ENCODE measurements at places on chromosomes 7 and 10.

DNA sequence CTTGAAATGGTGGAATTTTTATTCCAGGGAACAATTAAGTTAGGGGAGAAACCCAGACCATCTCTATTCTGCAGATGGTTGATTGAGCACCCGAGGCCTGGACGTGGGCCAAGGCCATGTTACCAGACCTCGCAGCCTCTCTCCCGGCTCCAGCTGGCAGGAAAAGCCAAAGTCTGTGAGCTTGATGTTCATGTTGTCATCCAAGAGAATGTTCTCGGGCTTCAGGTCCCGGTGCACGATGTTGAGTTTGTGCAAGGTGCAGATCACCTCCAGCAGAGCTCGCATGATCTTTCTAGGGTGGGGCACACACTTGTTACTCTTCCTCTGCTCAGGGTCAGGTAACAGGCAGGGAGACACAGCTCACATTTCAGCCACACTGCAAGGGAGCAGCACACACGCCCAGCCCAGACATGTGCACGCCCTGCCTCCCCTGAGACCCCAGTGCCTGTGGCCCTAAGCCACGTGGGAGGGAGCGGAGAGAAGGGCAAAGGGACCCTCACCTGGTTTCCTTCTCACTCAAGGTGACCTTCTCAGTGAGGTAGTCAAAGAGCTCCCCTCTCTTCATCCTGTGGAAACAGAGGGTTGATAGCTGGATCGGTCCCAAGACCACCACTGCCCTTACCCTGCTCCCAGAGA is 9.5 kb downstream of the PHKG1 start:
- DNase-seq, result no peak

- DNase-seq, result no peak
These were observed 2.8 kb downstream of the RBM17 start for GRCh38 chr10:6091630-6092029.

DNA sequence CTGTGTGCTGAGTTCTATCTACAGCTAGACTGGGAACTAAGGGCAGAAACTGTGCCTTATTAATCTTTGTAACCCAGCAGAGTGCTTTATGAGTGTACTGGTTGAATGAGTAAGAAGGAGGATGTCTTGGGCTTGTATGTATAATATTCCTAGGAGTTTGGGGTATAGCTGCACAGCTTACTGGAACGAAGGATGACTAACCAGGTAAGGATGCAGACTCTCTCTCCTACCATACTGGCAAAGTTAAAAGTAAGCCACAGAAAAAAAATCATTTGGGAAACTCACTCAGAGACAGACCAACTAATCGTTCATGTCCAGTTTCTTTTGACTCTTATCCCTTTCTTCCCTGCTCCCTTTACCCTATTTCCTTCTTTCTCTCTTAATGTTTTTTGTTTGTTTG is 1.4 kb upstream of the DHTKD1 start:
- DNase-seq, result no peak

GRCh38 chr7:82273886-82274285 is 169.7 kb downstream of the CACNA2D1 start:
- no peak for DNase-seq

DNA sequence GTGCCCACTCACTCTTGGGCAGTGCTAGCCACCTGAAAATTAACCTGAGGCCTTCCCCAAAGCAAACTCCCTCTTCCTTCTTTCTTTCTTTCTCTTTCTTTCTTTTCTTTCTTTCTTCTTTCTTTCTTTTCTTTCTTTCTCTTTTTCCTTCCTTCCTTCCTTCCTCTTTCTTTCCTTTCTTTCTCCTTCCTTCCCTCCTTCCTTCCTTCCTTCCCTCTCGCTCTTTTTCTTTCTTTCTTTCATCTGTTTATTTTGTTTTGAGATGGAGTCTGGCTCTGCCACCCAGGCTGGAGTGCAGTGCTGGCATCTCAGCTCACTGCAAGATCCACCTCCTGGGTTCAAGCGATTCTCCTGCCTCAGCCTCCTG is 17.0 kb upstream of the KPNA7 start:
- DNase-seq, result no peak

DNA sequence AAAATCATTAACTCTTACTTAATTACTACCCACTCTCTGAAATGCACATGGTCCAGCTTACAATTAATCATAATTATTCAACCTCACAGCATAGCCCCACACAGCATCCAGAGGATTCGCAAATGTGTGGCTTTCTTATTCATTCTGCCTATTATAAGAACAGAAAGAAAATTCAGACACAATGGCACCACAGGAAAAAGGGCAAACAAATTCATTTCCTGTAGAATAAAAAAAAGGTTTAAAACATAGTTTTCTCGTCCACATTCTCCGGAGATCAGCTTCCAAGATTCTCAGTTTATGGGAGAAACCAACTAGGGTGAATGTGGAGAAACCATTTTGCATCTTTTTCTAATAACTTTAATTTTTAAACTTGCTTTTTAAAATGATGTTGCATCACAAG is 201.6 kb downstream of the PARD3 start:
- DNase-seq, result no peak

GRCh38 chr7:91789558-91789957 is 90.9 kb downstream of the MTERF1 start:
- no peak for DNase-seq

- DNase-seq, result no peak
These were observed 86.7 kb upstream of the DUSP5 start for GRCh38 chr10:110411047-110411410.

DNA sequence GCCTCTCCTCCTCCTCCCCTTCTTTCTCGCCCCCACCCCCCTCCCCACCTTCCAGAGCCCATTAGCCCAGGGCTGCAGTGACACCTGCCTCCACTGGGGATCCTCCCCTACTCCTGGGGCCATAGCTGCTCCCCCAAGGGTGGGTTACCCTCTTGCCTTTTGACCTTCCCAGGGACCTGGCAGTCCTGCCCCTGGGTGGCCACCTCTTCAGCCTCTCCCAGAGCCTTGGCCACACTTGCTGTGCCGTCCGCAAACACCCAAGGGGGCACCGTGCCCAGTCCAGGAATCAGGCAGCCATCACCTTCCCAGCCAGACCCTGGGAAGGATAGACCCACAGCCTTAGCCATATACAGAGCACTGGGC is 19.8 kb upstream of the CLDN4 start:
- DNase-seq, result no peak

DNA sequence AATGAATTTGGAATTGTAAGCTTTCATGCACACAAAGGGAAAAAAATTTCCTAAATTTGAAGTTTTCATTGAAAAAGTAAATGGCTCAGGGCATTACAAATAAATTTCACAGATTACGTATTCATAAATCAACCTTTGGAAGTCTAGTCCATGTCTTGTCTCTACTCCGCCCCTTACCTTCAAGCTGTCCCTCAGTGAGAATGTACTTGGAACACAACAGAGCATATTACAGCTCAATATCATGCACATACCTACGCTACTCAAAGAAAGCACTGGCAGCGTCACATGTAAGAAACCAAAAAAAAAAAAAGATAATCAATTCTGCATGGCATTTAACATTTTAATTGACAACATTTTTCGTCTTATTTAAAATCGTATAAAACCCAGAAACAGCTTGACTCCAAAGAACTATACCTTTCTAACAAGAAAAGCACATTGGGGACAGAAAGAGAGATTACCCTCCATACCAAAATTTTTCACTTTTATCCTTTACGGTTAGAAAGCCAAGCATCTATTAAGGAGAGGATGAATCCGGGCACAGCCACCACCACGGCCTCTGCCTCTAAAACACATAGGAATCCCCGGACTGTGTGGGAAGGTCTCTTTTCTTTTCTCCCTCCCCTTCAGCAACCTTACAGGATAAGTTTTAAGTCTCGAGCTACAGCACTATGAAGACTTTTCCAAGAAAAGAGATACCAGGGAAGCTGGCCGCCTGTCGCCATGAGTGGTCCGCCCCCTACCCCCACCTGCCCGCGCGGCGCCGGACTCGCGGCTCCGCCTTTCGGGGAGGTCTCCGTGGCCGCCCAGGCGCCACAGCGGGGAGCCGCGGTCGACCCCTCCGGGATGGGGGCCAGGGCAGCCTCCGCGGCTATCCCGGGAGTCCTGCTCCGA is 1.1 kb downstream of the JMJD1C start:
- DNase-seq, result peak; percentile 87

- no peak for DNase-seq
These were observed 48.2 kb upstream of the SMNDC1 start for GRCh38 chr10:110352930-110353243.

DNA sequence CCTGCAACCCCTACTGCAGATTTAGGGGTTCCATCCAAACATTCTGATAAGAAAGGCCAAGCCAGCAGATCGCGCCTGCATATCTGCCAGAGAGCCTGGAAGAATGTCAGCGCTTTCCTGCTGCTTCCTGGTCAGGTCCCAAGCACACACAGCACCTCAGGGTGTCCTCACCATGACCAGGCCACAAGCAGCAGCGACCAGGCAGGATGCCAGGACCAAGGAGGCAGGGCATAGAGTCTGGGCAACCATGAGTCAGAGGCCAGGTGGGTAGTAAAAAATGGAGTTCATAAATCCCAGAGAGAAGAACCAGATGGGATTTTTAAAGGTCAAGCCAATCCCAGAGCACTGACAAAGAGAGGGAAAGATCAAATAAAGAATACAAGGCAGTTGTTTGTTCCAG is 5.5 kb upstream of the FAM131B start:
- no peak for DNase-seq

DNA sequence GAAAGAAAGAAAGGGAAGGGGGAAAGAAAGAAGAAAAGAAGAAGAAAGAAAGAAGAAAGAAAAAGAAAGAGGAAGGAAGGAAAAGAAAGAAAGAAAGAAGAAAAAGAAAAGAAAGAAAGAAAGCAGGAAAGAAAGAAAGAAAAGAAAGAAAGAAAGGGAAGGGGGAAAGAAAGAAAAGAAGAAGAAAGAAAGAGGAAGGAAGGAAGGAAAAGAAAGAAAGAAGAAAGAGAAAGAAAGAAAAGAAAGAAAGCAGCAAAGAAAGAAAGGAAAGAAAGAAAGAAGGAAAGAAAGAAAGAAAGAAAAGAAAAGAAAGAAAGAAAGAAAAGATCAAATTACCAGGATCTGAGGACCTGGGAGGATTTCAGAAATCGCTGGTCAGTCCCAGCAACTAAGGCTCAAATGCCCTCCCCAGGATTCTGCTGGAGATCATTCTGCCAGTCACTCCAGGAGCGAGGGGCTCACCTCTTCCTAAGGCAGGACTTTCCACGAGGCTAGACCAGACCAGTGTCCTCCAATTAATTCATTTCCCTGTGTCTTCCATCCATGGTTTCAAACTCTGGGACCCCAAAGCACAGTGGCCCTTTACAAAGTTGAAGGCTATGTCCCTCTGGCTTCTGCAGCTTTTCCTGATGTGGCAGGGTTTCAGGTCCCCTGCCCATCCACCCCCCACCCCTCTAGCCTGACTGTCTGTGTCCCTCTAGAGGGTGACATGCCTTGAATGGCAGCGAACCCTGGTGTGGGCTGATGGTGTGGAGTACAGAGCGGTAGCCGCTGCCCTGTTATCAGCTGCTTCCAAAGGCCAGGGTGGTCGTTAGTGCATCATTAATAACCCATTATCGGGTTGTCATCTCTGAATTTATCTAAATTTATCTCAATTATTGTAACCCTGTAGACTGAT is 77.9 kb downstream of the PARP12 start:
- no peak for DNase-seq

DNA sequence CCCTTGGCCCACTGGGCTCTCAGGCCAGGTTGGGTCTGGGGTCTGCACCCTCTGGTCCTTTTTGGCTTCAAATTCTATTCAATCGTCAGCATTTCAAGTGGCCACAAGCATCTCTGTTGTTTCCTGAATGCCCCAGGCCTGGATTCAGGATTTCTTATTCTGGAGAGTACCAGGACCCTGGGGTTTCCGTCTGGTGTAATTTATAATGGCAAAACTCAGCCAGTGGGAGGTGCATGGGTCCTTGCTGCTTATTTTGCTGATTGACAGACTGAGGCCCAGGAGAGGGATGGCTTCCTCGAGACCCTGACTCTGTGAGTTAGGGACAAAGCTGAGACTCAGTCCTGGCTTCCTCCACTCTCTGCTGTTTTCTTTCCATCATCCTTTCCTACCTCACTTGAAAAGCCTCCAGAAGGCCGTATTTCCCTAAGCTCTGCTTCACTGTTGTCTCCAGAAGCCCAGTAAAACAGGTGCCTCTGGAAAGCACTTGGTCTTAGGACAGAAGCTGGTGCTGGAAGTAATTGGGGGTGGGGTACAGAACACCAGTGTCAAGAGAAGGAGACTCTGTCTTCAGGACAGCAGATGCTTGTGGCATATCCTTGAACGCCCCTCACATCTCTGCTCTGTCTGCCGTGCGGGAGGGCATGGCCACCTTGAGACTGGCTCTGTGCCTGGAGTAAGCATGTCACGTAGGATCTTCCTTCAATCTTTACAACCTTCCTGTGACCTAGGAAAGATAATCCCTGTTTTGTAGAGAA is 39.4 kb upstream of the SH2D4B start:
- peak; percentile 57 for DNase-seq

- DNase-seq, result no peak
These were observed 471 bp downstream of the MGMT start for GRCh38 chr10:129467359-129468064.

DNA sequence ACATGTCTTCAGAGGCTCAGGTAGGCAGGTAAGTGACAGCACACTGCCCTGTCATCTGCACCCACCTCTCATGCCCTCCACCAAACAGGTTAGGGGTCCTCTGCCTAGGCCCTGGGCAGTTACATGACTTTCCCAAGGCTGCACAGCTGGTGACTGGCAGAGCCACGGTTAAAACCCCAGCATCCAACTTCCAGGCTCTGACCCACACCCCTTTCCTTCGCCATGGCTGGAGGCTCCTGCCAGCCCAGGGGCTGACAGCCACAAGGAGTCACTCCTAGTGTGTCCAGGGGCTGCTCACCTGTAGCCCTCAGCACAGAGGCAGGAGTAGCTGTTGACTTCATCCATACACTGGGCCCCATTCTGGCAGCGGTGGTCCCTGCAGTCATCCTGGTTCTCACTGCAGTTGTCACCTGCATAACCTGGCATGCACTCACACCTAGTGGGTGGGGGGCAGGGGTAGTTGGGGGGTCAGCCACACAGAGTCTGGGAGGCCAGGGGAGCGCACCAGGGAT is 175.0 kb downstream of the SLIT1 start:
- no peak for DNase-seq

DNA sequence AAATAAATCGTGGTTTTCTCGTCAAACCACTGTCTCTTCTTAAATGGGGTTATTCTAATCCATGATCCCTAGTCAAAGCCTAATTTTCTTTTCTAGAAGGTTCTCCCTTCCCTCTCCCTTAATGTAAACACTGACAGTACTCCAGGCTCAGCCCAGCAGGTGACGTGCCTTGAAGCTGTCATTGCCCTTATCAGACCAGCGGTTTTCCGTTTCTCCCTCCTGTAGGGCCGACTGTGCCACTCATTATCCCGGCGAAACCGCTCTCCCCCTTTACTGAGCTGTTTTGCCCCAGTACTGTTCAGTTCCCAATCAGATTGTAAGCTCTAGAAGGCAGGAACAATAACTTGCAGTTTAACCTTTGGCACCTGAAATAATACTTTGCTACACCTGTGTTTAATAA is 153.5 kb upstream of the RHEB start:
- peak; percentile 21 for DNase-seq

GRCh38 chr7:33909318-33909717 is 4.0 kb downstream of the BMPER start:
- no peak for DNase-seq

- no peak for DNase-seq
These were observed 601.1 kb downstream of the ARL4A start for GRCh38 chr7:13288516-13288915.

Data from OCI-M1 (cell line).